ENCODE measurements at places on chromosomes 1 and 21.

- DNase-seq, result no peak
These were observed 1.1 kb downstream of the TRIM58 start for GRCh38 chr1:247857985-247858619.

DNA sequence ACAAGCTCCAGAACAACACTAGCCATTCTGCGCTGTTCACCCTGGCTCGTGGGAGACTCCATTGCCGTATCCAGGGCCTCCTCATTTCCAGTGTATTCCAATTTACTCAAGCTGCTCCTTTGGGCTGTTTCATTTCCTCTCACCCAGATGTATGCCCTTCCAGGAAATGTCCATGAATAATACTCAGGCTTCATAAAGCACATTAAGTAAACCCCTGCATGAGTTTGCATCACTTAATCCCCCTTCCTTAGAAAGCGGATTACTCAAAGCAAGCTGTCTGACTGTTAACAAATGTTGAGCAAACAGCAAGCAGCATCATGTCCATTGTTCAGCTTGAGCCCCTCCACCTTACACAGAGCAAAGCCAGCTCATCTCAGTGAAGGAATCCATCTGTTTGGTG is 403.6 kb upstream of the PBX1 start:
- no peak for DNase-seq

- DNase-seq, result peak; percentile 80
These were observed 84.9 kb downstream of the ITPKB start for GRCh38 chr1:226654046-226654667.

DNA sequence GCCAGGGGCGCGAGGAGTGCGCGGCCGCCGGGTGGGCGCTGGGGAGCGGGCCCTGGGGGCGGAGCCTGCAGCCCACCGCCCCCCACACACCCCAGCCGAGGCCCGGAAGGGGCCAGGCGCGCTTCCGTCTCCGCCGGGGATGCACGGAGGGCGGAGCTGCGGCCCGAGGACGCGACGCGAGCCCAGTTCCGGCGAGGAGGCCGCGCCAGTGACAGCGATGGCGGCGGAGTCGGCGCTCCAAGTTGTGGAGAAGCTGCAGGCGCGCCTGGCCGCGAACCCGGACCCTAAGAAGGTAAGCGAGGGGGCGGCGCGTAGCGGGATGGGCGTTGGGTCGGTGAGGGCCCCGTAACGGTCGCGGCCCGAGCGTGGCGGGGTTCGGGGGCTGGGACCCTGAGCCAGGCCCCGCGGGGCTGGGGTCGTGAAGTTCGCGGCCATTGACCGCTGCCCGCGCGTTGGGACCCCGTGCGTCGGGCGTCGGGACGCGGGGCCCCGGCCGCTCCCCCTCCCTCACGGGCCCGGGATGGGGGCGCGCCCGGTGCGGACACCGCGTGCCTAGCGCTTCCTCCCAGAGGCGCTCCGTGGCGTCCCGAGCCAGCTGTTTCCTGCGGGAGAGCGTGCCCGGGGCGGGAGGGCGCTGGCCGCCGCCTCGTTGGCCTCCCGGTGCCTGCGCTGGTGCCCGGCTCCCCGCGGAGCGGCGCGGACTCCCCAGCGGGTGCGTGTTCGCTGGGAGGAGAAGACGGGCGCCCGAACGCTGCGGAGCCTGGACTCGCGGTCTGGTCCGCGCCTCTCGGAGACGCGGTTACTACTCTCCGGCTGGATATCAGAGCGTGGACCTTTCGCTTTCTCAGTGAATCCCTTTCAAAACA is at the start of gene ELOA:
Gene ELOA (plus strand): TSS at position 185 of the 866 bp plus-strand sequence. CDS start 33 bp downstream, at position 218.
- DNase-seq, result peak; percentile 62

GRCh38 chr21:31198575-31198974 is 145.5 kb downstream of the TIAM1 start:
- DNase-seq, result peak; percentile 81

DNA sequence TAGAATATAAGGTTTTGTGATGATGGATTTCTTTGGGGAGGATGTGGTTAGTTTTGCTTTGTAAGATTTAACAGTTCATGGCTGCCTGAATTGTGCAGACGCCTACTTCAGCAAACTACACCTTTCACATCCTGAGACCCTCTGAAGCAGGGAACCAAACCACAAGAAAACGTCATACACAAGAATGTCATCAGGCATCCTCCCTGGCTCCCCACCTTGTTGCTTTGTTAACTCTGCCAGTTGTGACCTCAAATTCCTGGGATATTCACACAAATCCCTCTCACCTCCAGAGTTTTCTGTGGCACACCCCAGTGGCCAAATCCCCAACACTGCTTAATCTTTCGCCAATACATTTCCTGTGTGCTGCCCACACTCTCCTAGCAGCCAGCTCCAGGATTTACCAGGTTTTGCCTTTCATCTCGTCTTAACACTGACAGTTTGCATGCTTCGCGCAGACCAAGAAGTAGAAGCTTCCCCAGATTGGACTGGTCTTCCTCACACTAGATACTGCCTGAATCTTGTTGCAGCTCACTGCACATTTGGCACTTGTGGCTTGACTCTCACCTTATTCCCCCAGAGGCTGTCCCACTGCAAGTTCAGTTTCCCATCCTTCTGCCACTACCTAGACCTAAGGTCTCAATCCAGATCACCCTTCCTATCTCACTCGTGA is 51.1 kb upstream of the CTTNBP2NL start:
- DNase-seq, result no peak

DNA sequence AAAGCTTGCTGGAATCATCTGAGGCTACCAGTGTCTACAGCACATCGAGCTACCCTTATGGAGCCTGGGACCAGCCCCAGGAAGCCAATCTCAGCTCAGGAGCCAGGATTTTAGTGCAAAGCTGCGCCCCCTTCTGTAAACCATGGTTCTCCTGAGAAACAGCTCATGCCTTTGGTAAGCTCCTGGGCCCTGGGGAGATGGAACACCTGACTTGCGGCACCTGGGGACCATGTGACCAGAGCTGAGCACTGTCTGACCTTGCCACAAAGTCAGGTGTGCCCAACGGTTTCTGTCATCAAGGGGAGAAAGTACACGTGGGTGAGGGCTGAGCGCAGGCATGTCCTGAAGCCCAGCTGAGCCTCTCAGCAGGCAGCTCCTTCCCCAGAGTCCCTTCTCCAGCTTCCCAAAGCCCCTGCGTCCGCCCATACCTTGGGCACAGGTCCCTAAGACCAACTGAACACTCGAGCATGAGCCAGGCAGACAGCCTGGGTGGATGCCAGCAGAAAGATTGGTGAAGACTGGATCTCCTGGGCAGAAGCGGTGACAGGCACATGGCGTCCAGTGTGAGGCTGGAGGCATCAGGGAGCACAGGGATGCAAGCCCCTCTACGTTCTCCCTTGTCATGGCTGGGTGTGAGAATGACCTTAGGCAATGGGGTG is 57.9 kb upstream of the TENT5B start:
- DNase-seq, result no peak

DNA sequence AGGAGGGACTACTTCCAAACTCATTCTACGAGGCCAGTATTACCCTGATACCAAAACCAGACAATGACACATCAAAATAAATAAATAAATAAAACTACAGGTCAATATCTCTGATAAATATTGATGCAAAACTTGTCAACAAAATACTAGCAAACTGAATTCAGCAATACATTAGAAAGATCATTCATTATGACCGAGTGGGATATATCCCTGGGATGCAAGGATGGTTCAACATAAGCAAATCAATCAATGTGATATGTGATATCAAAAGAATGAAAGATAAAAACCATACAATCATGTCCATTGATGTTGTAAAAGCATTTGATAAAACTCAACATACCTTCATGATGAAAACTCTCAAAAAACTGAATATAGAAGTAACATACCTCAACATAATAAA is 36.7 kb downstream of the NME7 start:
- DNase-seq, result no peak

DNA sequence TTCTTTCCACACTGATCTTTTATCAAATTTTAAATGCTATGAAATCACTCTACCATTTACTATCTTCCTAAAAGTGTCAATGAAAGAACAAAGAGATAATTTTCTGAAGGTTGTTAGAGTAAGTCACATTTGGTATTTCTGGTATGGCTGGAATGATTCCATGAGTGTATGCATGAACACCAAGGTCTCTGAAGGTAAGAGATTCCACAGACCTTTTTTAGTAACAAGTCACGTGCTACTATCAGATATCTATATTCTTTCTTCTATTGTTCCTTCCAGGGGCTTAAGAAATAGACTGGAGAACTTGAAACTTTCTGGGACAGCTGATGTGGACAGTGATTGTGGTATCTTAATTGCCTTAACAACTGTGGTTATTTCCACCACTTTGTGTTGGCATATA is 265.0 kb downstream of the SDCCAG8 start:
- DNase-seq, result peak; percentile 21

GRCh38 chr1:168842916-168843315 is 113.9 kb upstream of the DPT start:
- DNase-seq, result no peak

- no peak for DNase-seq
These were observed 124.2 kb downstream of the KCNN3 start for GRCh38 chr1:154745750-154746425.

DNA sequence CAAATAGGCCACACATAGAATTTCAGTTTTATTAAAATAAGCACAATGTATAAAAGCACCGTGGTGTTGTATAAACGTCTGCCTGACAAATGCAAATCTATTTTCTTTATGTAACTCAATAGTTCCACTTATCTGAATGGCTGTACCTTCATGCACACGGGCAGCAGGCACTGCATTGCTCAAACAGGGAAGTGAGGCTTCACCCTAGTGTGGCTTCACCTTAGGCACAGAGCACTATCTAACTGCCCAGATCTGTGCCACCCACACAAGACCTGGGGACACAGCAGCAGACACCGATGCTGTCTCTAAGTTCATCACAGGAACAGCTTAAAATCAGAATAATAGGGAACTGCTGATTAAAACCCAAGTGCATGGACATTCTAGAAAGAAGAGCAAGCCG is 6.0 kb upstream of the KNCN start:
- no peak for DNase-seq

DNA sequence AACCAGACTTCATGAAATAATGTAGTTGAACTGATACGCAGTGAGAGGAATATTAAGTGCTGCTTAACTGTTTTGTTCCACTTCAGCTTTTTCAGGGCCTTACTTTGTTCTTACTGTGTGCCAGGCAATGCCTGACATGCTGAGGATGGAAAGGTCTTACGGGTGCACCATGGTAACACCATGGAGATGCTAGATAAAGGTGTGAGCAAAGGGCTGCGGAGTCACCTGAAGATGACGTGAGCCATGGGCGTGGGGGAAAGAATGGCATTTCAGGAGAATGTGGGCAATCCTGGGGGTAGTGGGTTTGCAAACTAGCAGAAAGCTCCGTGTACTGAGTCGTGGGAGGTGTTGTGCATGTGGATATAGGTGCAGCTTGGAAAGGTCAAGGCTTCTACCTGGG is 27.3 kb downstream of the MAN1C1 start:
- DNase-seq, result no peak

- no peak for DNase-seq
These were observed 631.6 kb upstream of the CAMK1G start for GRCh38 chr1:208951908-208952307.

DNA sequence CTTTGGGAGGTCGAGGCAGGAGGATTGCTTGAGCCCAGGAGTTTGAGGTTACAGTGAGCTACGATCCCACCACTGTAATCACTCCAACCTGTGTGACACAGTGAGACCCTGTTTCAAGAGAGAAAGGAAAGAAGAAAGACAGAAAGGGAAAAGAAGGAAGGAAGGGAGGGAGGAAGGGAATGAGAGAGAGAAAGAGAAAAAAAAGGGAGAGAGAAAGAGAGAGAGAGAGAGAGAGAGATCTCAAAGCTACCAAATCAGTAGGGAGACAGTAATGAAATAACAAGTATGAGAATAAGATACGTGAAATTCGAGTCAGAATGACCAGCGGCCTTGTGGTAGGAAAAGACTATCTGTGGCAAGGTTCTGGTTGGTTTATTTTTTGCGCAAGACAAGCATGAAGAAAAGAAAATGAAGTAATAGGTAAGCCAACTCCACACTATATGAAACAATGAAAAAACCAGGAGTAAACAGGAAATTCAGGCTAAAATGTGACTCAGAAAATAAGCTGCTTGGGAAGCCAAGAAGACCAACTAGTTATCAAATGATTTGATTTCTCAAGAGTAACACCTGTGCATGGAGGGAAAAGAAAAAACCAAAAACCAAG is 8.9 kb downstream of the MTF1 start:
- peak; percentile 31 for DNase-seq

DNA sequence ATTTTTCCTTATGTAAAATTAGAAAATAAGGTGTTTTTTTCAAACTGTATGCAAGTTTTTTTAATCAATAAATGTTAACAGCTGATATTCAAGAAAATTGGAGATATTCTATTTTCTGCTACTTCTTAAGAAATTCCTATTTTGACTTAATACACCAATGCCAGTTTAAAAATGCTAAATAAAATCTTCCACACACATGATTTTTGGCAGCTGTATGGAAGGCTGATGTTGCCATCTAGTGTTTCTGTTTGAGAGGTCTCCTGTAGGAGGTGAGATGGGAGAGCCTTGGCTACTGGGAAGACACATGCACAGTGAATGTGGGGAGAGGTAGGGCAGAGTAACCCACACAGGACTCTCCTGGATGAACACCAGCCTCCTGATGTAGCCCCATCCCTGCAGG is 29.2 kb upstream of the OR2B11 start:
- peak; percentile 56 for DNase-seq

GRCh38 chr1:111334169-111334568 is 43.5 kb downstream of the CHIA start:
- DNase-seq, result peak; percentile 67

DNA sequence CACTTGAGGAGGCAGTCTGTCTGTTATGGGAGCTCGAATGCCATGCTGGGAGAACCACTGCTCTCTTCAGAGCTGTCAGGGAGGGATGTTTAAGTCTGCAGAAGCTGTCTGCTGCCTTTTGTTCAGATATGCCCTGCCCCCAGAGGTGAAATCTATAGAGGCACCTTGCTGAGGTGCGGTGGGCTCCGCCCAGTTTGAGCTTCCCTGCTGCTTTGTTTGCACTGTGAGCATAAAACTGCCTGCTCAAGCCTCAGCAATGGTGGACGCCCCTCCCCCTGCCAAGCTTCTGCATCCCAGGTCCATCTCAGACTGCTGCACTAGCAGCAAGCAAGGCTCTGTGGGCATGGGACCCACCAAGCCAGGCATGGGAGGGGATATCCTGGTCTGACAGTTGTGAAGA is 247.5 kb downstream of the LMX1A start:
- DNase-seq, result no peak

- DNase-seq, result no peak
These were observed 39.8 kb upstream of the HSD3B1 start for GRCh38 chr1:119467219-119467618.

DNA sequence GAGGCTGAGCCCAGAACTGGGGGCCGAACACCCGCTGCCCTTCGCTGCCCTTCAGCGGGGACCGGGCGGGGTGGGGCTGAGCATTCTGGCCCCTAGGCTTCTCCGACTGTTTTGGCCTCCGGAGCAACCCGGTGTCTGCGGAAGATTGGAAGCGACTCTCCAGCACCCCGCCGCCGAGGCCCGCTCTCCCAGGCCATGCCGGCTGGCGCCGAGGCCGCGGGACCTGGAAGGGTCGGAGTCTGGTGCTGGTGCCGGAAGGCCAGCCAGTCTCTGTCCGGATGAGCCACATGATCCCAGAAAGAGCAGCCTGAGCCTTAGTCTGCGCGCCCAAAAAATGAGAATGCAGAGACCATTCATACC is 272.0 kb downstream of the FOXD2 start:
- DNase-seq, result no peak

Measured in choroid plexus epithelial cell (primary cell).